ENCODE measurements at places on chromosomes 11 and 22. TPM values are rescaled to one million over a fixed set of nuclear protein-coding genes. Genes with fewer than 3 reads are reported as not detected.

GRCh38 chr11:13207665-13208594 is 69.7 kb upstream of the BMAL1 start:
- peak; percentile 64 for DNase-seq

DNA sequence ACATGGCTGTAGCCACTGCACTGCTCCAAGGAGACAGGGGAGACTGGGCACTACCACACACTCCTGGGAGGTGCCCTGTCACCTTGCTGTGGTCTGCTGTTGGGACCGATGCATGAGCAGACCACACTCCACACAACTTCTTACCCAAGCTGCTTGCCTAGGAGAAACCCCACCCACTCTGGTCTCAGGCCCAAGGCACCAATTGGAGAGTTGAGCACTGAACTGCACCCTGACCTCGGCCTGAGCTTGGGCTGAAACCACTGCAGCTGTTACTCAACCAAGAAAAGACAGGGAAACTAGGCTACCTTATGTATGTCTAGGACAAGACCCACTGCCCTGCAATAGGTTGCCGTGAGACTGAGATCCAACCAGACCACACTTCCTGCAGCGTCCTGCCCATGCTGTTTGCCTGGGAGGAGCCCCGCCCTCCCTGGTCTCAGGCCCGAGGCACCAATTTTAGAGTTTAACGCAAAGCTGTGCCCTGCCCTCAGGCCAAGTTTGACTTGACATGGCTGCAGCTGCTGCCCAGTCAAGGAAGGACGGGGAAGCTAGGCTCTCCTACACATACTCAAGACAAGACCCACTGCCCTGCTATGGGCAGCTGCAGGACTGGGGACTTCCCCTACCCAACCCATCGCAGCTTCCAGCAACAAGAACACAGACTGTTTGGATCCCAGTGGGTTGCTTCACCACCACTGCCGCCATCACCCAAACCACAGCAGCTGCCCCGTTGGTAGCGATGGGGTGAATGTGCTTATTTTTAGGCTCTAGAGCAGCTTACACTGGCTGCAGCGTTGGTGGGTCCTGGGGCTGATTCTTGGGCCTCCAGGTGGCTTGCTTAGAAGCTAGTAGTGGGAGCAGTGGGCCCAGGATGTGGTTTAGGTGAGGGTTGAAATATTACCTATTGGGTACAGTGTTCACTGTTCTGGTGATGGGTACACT is 66.8 kb downstream of the BRD1 start:
- DNase-seq, result no peak

GRCh38 chr11:116856423-116856822 is 19.0 kb upstream of the APOA1 start:
- DNase-seq, result no peak

DNA sequence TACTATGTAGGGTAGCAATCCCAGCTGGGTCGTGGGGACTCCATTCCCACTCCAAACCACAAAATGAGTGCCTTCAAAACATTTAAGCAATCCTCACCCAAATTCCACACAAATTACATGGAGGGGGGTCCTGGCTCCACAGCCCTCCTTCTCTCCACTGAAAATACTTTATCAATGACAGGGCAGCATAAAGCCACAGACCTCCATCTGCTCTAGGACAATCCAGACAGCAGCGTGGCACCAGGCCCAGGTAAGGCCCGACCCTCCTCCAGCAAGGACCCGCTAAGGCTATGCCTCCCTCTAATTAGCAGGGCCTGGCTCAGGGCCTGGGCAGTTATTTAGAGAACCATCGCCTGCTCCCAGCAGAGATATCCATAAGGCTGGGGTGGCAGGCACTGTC is at the start of gene PANX3:
Gene PANX3, plus strand, starts transcription at position 365 of the 400 bp plus-strand sequence. CDS start 129 bp downstream, outside the sequence.
- DNase-seq, result no peak

Gene SYT7
- polyA plus RNA-seq, result 7.4 TPM

Gene ALDH3B1
- polyA plus RNA-seq, result 11.6 TPM

DNA sequence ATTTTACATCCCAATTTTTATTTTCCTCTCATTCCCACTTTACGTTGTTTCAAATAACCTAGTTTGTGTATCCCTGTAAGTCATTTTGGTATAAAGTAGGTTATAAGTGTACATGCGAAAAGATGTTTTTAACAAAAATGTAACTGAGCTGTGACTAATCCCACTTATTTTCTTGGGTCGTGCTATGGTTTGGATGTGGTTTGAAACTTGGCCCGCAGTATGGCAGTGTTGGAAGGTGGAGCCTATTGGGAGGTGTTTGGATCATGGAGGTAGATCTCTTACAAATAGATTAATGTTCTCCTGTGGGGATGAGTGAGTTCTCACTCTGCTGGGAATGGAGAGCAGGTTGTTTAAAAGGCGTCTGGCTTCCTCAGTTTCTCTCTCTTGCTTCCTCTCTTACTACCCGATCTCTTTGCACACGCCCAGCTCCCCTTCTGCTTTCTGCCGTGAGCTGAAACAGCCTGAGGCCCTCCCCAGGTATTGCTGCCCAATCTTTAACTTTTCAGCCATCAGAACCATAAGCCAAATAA is 7.2 kb downstream of the RPL27A start:
- DNase-seq, result no peak

- no peak for DNase-seq
Observed at GRCh38 chr22:44179196-44179988, 1.3 kb upstream of the PARVG start.

DNA sequence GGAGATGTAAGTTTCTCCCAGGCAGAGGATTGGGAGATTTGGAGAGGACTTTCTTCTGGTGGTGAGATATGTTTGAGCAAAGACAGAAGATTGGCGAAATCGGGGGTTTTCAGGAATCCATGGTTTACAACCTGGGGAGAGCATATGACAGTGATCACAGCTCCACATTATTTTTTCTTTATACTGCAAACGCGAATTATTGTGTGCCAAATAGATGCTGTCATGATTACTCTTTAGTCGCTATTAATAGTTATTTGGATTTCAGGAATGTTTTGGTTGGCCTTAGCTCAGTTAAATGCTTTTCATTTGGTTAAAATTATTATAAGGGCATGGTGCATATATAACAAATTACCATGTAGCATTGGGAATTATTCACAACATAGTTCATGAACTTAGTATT is 15.2 kb downstream of the ATXN10 start:
- no peak for DNase-seq

GRCh38 chr11:113172382-113172951 is 141.9 kb upstream of the TTC12 start:
- no peak for DNase-seq

DNA sequence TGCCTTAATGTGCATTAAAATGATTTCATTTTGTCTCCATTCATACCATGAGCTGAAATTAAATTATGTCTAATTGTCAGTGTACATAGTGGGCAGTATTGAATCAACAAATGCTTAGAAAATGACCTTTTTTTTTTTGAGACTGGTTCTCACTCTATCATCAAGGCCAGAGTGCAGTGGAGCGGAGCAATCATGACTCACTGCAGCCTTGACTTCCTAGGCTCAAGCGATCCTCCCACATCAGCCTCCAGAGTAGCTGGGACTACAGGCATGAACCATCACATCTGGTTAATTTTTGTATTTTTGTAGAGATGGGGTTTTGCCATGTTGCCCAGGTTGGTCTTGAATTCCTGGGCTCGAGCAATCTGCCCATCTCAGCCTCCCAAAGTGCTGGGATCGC is 117.0 kb upstream of the BLID start:
- no peak for DNase-seq

GRCh38 chr11:76263166-76263565 is 56.9 kb upstream of the WNT11 start:
- no peak for DNase-seq

DNA sequence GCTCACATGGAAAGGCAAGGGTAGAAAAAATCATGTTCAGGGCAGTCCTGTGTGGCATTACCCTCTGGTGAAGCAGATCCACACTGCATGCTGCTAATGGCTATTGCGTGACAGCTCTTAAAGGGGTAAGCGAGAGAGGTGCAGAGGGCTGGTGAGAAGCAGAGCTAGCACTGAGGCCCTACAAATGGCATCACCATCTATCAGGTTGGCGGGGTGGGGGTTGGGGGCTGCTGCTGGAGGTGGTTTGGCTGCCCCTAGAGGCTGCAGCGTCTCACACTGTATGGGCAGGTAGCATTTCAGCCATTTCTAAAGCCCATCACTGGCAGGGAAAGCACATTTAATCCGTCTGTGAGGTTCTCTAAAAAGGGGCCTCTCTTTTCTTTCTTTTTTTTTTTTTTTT is 16.9 kb upstream of the TMA7B start:
- no peak for DNase-seq

- DNase-seq, result peak; percentile 68
Observed at GRCh38 chr11:66371627-66372415, at the start of gene SLC29A2. TSS of gene SLC29A2 (minus strand) at chr11:66371760. CDS start at chr11:66371591, 169 bp downstream.

DNA sequence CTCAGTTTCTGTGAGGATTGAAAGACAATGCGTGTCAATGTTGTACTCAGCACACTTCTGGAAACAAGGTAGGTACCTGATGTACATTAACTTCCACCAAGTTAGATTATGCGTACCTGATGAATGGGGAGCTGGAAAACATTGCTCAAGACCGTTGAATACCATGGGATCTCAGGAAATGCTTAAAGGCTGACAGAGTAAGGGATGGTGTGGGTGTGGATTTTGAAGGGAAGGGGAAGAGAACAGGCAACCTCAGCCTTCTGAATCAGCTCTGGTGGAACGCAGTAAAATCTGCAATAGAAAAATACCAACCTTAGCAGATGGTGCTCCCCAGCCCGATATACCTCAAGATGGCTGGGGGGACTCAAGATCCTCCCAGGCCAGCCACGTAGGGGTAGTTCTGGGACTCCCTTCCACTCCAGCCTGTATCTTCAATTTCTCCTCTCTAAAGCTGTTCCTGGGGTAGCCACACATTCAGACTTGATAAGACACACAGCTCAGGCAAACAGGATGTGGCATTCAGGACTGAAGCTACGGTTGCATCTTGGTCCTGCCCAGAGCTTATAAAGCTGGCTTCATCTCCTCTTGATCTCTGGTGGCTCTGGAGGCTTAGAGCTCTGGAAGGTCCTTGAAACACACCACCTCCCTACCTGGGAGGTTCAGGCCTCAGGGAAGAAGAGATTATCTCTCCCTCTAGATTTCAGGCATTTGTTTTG is 111.8 kb downstream of the CTNND1 start:
- DNase-seq, result no peak

Gene ARHGAP1
- polyA plus RNA-seq, result 52.2 TPM

DNA sequence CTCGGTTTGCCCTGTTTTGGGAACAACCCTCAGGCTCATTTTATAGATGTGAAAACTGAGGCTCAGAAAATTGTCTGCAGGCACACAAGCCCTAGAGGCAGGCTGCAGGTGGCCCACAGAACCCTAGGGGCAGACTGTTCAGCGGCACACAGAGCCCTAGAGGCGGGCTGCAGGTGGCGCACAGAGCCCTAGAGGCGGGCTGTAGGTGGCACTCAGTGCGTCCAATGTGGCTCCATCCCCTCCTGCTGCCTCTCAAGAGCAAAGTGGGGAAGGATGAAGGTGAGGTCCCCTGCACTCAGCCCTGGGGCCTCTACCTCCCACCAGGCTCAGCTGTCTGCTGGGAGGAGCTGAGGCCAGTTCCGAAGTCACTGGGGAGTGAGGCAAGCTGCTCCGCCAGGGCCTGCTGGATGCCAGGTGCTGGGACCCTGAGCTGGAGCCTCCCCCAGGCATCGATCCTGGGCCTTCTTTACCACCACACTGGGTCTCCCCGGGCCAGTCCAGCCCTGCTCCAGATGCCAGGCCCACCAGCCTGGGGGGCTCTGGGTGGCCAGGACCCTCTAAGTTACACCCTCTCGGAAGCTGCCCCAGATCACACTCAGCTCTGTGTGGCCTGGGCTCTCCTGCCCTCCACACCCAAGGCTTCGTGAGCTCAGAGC is 2.3 kb downstream of the ACY3 start:
- no peak for DNase-seq

GRCh38 chr11:109772892-109773291 is 320.3 kb upstream of the ZC3H12C start:
- DNase-seq, result no peak

DNA sequence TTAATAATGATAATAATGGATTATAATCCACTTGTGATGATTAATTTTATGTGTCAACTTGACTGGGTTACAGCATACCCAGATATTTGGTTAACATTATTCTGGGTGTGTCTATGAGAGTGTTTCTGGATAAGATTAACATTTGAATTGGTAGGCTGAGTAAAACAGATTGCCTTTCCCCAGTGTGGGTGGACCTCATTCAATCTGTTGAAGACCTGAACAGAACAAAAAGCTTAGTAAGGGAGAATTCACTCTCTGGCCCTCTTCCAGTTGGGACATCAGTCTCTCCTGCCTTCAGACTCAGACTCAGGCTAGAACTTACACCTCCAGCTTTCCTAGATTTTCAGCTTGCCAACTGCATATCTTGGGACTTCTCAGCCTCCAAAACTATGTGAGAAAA is 37.3 kb upstream of the RRAS2 start:
- no peak for DNase-seq

DNA sequence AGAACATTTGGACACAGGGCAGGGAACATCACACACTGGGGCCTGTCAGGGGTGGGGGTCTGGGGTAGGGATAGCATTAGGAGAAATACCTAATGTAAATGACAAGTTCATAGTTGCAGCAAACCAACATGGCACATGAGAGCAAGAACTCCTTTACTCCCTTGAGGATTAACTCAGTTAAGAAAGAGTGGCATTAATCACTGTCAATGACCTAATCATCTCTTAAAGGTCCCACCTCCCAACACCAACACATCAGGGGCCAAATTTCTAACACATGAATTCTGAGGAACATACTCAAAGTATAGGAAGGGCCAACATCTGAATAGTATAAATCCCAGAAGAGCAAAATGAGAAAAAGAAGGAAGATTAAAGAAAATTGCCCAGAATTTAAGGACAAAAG is 272.9 kb downstream of the SWAP70 start:
- no peak for DNase-seq

DNA sequence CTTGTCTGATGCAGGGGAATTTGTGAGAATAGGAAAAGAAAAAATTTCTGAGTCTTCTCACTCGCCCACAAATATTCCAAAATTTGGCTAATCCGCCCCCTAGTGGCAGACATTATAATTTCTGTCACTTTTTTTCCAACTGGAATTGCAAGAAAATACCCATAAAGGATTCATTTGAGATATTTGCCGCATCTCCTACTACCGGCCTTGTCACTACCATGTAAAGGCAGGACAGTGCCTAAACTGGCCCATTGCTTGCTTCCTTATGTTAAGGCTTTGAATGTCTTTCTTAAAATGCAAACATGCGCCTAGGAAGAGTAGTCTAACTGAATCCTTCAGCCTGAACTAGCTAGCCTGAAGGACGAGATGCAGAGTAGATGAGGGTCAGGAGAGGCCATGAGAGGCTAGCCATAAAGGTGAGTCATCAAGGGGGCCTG is 9.3 kb upstream of the CEP295 start:
- peak; percentile 11 for DNase-seq

Gene XKR3
- polyA plus RNA-seq, result not detected

DNA sequence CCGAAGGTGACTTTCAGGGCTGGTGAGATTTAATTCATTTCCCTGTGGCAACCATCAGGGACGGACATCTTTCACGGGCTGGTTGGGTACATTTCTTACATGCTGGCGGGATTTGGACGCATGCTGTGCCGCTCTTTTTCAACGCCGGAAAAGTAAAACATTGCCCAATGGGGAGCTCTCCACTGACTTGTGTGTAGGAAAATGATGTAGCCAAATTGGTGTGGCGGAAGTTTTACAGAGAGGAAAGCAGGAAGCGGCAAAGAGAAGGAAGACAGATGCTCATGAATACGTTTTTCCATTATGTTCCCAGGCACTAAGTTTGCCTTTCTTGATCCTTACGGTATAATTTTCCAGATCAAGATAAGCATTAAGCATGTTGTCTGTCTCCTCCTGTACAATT is 375.8 kb downstream of the NTM start:
- no peak for DNase-seq
